Upper lobe of left lung (tissue), 6 donors: ENCODE measurements at places on chromosomes 16 and 17. TPM values are rescaled to one million over a fixed set of nuclear protein-coding genes. Genes with fewer than 3 reads are reported as not detected.

ANKS3 gene
- total RNA-seq, result 19.8 TPM

- DNase-seq, result no peak
Measured at GRCh38 chr16:86376837-86377236, 133.5 kb upstream of the FOXF1 start.

- DNase-seq, result no peak
Measured at GRCh38 chr17:50196826-50197225, 4.6 kb downstream of the COL1A1 start.

GRCh38 chr16:58509256-58510096 is 5.8 kb upstream of the SETD6 start:
- no peak for DNase-seq

GRCh38 chr16:88023366-88023765 is 72.1 kb downstream of the BANP start:
- DNase-seq, result no peak

DNA sequence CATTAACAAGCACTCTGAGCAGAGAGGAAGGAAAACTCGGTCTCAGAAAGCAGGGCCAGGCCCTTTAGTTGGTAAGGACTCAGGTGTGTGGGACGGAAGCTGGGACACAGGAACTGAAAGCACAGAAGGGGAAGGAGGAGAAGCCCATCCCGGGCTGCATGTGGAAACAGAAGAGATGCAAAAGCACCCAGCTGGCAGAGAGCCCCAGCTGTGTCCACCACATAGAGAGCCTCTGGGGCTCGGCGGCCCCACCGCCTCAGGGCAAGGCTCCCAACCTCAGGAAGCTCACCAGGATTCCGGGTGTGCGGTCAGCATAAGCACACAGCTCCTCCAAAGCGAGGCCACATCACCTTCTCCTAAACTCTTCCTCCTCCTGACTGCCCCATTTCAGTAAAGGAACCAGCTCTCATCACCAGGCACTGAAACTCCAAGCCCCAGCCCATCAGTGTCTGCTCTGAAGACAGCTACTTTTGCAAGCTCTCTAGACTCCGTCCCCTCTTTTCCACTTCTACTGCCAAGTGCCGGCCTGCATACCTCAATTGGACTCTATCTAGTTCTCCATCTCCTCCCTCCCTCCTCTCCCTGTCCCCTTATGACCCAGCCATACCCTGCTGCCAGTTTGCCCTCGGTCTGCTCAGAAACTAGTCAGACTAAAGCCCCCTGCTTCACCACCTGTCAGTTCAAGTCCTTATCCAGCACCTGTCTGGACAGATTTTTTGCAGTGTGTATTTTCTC is 6.0 kb downstream of the ST3GAL2 start:
- DNase-seq, result peak; percentile 72
